ENCODE measurements at places on chromosomes 13 and 19. TPM values are rescaled to one million over a fixed set of nuclear protein-coding genes. Genes with fewer than 3 reads are reported as not detected.

Gene ZFP14
- total RNA-seq = 18.8 TPM

GRCh38 chr19:3665681-3666544 is 34.4 kb downstream of the PIP5K1C start:
- DNase-seq = peak; percentile 59

DNA sequence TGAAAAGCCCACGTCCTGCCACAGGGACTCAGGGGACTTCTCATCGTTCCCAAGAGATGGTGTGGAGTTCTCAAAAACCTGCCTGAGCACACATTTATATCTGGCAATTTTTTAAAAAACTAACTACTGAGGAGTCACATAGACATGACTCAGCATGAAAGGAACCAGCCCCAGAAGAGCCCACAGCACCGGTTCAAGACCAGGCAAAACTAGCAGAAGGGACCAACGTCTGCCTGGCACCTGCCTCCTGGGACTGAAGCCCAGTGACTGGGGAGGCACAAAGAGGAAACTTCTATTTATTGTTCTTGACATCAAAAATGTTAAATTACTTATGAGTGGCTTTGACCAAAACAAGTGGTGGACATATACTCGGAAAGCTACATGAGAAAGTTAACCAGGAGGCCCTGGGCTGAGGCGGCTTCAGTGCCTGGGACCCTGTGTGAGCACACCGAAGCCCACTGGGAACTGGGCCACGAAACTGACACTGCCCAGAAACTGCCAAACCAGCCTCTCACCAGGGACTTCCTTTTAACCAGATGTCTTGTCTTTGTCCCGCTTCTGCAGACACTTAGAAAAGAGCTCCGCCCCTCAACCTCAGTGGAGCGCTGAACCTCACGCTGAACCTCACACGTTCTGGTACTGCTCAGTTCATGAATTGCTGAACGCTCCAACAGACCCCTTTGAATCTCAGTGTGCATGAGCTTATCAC is 25.7 kb downstream of the C13orf46 start:
- no peak for DNase-seq

- no peak for DNase-seq
Measured at GRCh38 chr19:30277941-30278881, 94.0 kb upstream of the ZNF536 start.

DNA sequence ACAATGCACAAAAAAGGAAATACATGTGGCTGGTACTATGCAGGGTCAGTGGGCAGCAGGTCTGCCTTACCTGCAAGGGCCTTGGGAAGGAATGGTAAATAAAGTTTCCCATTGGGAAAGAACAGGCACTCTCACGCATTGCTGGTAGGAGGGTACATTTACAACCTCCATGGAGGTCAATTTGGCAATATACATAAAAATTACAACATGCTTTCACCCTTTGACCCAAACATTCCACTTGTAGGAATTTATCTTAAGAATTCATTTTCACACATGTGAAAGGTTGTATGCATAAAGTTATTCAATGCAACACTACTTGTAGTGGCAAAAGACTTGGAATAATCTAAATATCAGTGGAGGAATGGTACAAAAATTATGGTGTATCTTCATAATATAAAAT is 216.4 kb downstream of the DLEU7 start:
- no peak for DNase-seq

Gene SIGLECL1
- total RNA-seq = not detected

- DNase-seq = no peak
Measured at GRCh38 chr19:40355975-40356680, 7.6 kb downstream of the PLD3 start.
